ENCODE measurements at places on chromosomes 6 and 20.

- no peak for DNase-seq
These were observed 6.0 kb downstream of the CST7 start for GRCh38 chr20:24955045-24955444.

GRCh38 chr6:168018664-168019063 is 21.2 kb downstream of the KIF25 start:
- no peak for DNase-seq

- DNase-seq: no peak
These were observed 112.3 kb downstream of the PFDN4 start for GRCh38 chr20:54320148-54320607.

DNA sequence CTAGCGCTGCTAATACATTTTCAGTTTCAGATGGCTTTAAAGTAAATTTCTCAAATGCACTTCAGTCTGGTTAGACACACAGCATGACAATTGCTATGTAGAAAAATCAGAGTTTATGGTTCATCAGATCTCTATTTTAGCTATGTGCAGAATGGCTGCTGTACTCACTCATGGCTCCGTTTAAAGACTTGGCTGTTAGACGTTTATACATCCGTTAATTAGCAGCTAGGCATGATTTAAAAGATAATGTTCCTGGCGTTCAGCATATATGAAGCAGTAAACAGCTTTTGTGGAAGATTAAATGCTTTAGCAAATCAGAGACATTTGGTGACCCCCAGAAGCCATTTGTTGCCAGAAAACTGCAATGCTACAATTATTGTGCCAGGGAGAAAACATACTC is 350.0 kb upstream of the MANEA start:
- DNase-seq: no peak

DNA sequence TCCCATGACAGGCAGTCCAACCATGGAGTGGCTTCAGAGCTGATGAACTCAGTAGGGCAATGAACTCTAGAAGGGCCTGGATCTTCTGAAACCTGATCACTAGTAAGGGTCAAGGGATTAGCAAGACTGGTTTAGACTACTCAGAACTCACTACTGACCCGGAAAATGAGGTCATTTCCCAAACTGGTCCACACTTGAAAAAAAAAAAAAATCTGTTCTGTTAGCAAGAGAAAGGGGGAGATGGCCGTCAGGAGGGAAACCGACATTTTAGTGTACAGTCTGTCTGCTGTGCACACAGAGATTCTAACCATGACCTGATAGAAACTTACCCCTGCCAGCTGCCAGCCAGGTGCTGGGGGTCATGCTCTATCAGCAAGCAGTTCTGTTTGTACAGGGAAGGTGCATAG is 262.4 kb upstream of the AGPAT4 start:
- no peak for DNase-seq

GRCh38 chr20:39974966-39975501 is 714.0 kb downstream of the MAFB start:
- no peak for DNase-seq

GRCh38 chr6:24882835-24883555 is 52.8 kb downstream of the RIPOR2 start:
- DNase-seq: no peak

GRCh38 chr20:13648291-13649228 is 9.8 kb upstream of the TASP1 start:
- DNase-seq: no peak

DNA sequence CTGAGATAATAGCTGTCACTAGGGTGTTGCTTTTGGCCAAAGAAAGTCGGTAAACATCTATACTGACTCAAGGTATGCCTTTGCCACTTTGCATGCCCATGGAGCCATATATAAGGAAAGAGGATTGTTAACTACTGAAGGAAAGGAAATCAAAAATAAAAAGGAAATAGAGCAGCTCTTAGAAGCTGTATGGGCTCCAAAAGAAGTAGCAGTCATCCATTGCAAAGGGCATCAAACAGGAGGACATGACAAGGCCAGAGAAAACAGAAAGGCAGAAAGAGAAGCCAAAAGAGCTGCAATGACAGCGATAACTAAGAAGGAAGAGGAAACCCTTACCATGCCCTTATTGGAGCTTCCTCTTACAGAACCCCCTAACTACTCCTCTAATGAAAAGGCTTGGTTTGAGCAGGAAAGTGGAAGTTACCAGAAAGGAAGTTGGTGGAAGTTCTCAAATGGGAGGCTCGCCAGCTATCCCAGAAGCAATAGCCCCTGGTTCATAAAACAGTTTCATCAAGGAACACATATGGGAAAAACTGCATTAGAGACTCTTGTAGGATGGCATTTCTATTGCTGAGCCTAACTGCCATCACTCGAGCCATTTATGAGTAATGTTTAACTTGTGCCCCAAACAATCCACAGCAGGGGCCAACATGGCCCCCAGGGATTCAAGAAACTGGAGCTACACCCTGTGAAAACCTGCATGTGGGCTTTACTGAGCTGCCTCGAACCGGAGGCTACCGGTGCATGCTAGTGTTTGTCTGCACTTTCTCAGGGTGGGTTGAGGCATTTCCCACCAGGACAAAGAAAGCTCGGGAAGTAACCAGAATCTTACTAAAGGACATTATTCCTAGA is 7.0 kb downstream of the IL22RA2 start:
- DNase-seq: no peak

- no peak for DNase-seq
These were observed 286.7 kb downstream of the TFAP2B start for GRCh38 chr6:51105357-51105756.

DNA sequence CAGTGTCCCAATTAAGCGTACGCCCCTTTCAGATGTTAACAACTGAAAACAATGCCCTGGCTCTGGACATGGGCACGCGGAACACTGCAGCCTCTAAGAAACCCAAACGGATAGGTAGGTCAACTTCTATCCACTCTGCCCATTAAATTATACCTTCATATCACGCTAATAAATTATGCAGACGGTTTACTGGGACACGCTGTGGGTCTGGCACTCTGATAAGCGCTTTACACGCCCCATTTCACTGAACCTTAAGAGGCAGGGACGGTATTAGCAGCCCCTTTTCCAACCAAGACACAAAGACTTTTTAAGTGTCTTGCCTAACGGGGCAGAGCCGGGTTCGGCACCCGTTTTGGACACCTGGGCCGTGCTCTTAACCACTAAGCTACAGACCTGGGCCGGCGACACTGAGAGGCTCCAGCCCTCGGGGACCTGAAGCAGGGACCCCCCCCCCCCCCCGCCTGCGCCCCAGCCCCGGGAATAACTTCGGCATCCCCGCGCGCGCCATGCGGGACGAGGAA is 744 bp downstream of the STAU1 start:
- DNase-seq: no peak

- DNase-seq: no peak
These were observed 327.3 kb upstream of the RNF24 start for GRCh38 chr20:4342609-4343008.

DNA sequence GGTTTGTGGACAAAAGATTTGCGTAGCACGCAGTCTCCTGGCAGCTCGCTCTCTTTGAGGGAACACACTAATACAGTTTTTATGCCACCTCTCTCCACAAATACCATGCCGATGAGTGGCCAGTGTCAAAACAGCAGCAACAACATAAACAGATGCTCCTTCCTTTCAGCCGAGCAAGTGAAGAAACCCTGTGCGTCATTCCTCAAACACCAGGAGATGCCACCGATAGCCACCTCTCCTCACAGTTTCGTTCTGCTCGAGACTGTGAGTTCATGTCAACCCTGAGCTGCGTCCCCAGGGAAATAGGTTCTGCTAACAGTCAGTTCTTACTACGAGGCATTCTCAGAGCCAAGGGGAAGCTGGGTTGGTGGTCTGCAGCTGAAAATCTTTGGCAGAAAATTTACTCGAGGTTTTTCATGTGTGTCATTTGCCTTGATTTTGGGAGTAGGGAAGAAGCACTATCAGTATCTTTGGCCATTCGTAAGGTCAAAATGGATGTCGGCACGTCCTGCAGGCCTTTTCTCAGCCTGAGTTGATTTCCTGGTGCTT is 59.9 kb downstream of the EYA2 start:
- DNase-seq: peak; percentile 99

DNA sequence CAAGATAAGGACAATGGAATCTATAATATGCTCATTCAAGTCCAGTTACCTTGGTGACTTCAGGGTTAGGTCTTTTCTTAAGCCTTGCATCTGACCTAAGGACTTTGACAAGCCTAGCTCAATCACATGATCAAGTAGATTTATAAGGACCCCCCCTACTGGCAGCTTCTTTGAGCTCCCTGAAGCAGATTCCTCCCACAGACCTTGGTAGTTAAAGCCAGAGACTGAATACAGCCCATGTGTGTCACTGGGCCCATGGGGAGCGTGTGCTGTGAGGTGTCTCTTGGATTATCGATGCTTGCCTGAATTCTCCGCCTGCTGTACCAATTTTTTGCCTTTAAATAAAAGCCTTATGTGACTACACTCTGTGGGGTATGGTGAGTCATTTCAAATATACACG is 372.7 kb upstream of the RGS17 start:
- DNase-seq: no peak

DNA sequence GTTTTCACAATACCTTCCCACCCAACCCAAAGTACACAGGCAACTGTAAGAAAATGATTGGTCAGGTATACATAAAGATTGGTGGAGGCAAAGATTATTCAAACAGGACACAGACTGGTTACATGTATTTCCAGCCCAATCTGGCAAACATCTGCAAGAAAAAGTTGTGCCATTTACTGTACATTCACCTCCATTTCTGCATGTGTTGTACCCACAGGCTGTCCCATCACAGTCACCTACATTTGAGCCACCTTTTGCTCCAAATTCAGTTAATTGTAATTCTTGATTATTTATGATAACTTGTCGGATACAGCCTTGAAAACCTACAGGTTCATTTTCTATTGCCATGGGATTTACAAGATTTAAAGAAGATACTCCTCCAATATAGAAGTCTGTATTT is 85.6 kb downstream of the PHF3 start:
- DNase-seq: no peak

DNA sequence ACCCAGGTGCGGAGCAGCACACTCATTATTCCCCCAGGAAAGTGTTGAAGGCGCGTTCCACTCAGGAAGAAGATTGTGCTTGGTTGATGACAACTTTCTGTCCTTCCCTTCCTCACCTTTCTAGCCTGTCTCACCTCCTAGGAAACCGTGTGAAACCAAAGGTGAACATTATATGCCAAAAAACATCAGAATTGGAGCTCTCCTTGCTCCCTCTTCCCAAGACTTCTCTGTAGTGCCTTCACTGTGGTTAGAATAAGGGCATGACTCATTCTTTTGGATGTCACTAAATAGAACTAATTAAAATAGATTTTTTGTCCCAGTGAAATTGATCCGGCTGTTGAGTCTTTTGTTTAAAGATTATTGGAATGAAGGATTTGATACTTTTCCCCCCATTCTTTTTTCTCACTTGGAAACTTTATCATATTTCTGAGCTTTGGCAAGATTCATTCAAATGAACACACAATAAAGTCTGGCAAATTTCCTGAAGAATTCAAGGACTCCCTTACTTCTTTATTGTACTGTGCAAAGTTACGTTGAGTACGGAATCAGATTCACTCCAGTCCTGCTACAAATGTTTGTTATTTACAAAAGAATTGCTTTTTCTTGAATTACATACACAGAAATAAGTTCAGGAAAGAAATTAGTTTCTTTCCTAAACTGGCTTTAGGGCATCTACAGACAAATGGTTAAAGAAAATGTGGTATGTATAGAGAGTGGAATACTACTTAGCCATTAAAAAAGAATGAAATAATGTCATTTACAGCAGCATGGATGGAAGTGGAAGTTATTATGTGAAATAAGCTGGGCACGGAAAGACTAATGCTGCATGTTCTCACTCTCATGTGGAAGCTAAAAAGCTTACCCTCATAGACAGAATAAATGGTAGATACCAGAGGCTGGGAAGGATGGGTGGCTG is 142.8 kb upstream of the AKAP12 start:
- DNase-seq: no peak

DNA sequence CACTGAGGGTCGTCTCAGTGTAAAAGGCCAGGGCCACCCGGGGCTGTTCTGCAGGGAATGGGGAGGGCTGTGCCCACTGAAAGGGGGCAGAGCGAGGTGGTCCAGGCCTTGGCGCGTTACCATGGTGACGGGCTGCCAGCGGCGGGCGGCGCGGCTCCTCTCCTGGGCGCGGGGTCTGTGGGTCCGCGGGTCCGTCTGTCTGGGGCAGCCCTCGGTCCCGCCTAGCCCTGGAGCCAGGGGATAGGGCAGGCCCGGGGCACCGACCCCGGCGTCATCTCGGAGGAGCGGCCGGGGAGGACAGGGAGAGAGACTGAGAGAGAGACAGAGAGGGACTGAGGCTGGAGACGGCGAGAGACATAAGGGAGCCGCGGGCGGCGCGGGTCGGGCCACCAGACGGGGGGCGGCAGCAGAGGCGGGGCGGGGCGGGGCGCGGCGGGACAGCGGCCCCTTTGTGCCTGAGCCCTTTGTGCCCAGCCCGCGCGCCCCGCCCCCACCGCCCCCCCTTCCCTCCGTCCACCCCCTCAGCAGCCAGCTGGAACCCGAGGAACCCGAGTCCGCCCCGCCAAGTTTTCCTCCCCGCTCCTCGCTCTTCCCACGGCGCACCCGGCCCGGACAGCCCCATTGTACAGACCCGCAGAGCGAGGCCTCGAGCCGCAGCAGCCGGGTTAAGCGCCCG is at the start of gene KIAA1755:
KIAA1755 (minus strand) TSS at position 358 of the 676 bp plus-strand sequence; CDS start at position 123, 235 bp downstream.
- no peak for DNase-seq

GRCh38 chr6:170092826-170093225 is 198.1 kb downstream of the DLL1 start:
- DNase-seq: no peak

DNA sequence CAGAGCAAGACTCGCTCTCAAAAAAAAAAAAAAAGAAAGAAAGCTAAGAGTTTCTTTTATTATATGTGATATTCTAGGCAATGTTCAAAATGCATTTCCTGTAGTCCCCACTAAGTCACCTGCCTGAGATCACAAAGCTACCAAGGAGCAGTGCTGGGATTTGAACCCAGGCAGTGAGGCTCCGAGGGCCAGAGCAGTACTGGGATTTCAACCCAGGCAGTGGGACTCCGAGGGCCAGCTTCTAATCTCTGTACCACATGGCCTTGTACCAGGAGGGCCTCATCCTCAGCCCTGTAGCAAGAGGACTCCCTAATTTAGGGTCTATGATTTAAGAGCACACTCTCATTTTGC is 39.7 kb downstream of the ZMYND8 start:
- DNase-seq: no peak

DNA sequence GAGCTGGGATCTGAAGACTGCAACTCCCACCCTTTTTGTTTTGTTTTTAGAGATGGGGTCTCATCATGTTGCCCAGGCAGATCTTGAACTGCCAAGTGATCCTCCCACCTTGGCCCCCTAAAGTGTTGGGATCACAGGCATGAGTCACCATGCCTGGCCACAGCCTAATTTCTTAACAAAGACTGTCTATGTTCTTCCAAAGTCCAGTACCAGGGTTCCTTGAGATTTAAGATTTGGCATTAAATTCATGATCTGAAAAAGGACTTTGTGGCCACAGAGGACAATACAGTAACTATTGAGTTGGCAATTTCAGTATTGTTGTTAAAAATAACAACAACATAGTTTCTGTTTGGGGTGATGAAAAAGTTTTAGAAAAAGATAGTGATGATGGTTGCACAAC is 28.7 kb upstream of the BEND3 start:
- DNase-seq: no peak
